ENCODE measurements at places on chromosomes 12 and 14.

DNA sequence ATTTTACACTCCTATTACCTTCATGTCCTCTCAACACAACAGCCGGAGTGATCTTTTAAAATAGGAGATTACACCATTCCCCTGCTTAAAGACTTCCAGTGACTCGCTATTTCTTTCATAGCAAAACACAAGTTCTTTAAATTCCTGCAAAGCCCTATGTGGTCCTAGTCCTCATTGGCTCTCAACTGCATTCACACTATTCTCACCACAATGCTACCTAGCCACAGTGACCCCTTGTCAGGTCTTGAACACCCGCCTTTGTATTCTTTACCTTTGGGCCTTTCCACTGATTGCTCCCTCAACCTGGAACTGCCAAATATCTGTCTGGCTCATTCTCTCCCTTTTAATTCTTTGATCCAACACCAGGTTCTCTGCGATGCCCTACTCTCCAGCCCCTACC is 160.2 kb downstream of the PRIMA1 start:
- DNase-seq = no peak

- DNase-seq = no peak
Observed at GRCh38 chr12:78684419-78684818, 180.2 kb upstream of the SYT1 start.

DNA sequence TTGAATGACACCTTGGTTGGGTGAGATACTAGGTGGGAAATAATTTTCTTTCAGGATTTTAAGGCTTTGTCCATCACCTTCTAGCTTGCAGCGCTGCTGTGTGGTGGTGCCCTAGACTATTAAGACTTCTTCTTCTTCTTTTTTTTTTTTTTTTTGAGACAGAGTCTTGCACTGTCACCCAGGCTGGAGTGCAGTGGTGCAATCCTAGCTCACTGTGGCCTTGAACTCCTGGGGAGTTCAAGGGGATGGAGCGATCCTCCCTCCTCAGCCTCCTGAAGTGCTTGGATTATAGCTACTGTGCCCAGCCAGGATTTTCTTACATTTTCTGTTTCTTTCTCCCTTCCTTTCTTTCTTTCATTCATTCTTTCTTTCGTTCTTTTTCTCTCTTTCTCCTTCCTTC is 10.3 kb upstream of the MTA1 start:
- no peak for DNase-seq

GRCh38 chr12:83092606-83093005 is 405.9 kb downstream of the TMTC2 start:
- no peak for DNase-seq

DNA sequence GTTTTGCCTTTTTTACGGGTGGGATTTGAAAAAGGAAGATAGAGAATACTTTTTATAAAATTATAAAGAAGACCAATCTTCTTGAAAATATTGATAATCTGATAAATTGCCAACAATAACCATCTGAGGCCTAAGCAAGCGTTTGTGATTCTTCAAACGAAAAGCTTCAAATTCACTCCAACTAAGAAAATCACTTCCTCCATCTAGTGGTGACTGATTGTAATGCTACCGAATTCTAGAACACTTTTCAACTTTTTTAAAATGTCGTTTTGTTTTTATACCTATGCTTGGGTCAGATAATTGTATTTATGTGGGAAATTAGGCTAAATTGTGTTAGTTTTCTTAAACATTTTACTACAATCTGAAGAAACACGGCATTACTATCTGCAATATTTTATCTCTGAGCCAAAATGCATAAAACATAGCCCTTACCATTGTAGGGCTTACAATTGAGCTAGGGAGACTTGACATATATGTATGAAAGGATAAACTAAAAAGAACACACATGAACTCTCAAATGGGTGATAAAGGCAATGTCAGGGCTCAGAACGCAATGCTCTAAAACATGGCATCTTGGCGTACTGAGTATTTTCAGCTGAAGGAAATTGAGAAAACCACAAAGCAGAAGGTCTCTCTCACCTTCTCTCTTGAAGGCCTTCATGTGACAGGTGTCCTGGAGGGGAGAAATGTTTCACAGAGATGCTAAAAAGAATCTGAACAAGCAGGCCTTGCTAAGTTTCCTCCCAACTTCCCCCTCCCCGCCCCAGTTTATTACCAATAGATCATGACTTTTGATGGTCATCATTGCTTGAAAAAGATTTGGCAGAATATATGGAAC is 36.8 kb upstream of the G2E3 start:
- no peak for DNase-seq

DNA sequence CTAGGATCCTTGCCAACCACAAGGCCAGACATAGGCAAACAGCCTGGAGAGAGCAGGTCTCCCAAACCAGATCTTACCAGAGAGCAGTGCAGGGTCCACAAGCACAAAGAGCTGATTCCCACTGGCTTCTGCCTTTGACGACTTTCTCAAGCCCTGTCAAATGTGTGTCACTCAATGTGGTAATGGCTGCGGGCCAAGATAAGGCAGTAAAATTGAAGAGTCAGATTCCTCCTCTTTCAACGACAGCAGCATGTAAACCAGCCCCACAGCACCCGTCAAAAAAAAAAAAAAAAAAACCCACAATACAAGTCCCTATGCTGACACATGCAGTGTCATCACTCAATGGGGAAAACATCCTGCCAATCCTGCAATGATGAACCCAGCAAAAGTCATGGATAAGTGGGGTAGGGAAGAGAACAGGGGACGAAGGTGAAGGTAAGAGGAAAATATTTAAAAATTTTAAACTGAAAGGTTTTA is at the start of gene STON2:
TSS of gene STON2 (minus strand) at position 123 of the 477 bp plus-strand sequence. CDS start 1,942 bp downstream, outside the sequence.
- no peak for DNase-seq

GRCh38 chr12:91702843-91703425 is 442.7 kb downstream of the BTG1 start:
- no peak for DNase-seq

GRCh38 chr12:122318607-122319605 is 52.6 kb upstream of the VPS33A start:
- no peak for DNase-seq

DNA sequence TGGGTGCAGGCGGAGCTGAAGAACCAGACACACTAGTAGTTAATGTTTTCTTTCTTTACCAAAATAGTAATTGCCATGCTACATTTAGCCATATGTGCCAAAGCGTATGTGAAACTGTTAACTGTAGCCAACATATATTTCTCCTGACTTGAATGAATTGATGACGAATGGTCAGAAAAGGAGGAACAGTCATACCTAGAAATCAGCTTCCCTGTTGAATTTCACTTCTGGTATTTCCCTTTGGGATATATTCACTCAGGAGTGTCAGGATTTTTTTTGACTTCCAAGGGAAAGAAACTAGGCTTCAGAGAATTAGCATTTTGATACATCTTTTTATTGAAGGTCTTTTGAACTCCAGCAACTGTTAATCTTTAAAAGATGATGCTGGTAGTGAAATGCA is 87.0 kb downstream of the ERC1 start:
- no peak for DNase-seq

- DNase-seq = no peak
Observed at GRCh38 chr14:23579739-23580138, 1.1 kb upstream of the JPH4 start.

DNA sequence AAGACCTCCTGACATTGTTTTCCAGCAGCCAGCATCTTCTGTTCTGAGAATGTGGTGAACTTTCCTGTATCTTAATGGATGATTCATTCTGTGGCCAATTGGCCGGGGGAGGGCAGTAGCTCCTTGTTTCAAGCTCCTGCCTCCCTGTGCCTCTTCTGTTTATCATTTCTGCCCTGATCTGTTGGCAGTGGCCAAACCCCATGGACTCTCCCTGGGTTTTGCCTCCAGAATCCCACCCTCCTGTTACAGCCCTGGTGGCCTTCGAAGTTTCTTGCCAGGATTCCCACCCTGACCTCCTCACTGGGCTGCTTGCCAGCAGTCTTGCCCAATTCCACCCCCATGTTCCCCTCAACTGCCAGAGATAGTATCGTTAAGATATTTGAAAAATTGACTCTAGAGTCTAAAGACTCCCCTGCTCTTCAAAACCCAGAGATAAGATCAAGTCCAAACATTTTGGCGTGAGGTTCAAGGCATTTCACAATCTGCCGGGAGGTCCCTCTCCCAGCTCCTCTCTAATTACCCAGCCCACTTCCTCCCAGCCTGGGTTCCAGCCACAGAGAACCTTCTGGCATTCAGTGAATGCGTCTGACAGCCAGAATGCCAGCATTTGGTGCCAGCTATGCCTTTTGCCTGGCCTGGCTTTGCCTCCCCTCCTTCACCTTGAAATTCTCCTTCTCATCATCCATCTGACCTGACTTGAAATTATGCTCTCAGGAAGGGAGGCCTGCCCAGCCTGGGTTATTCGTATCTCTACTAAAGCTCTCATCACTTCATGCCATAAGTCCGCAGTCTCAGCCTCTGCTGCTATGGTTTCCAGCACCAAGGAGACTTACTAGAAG is 37.7 kb upstream of the TXNRD1 start:
- peak; percentile 96 for DNase-seq

GRCh38 chr14:31590206-31590605 is 29.0 kb downstream of the NUBPL start:
- no peak for DNase-seq

- DNase-seq = no peak
Observed at GRCh38 chr12:92973614-92974013, 44.5 kb upstream of the EEA1 start.

- DNase-seq = no peak
Observed at GRCh38 chr14:103739466-103739792, 23.8 kb downstream of the ZFYVE21 start.

- DNase-seq = no peak
Observed at GRCh38 chr14:95023886-95024285, 133.4 kb downstream of the DICER1 start.

GRCh38 chr12:51749206-51749985 is 99.1 kb downstream of the FIGNL2 start:
- DNase-seq = no peak

- no peak for DNase-seq
Observed at GRCh38 chr14:58763210-58763609, 125.4 kb downstream of the DACT1 start.

- no peak for DNase-seq
Observed at GRCh38 chr12:46357438-46358324, 14.9 kb downstream of the SLC38A2 start.

All from uterus (tissue), 4 donors.